ENCODE measurements at places on chromosomes 1 and 21. TPM values are rescaled to one million over a fixed set of nuclear protein-coding genes. Genes with fewer than 3 reads are reported as not detected.

Gene NBPF10
- 4.7 TPM for total RNA-seq

Gene C8B
- total RNA-seq: not detected

Gene AIRE
- total RNA-seq: 0.11 TPM

Gene BPNT1
- 24.3 TPM for total RNA-seq

Gene AVPR1B
- total RNA-seq: not detected

Gene PTGFR
- 28.7 TPM for total RNA-seq

Gene TTC24
- total RNA-seq: not detected

Gene RAB7B
- 11.5 TPM for total RNA-seq

Gene FCAMR
- total RNA-seq: not detected

Gene GLMN
- 31.0 TPM for total RNA-seq

Gene OR2L5
- not detected for total RNA-seq

Gene HLX
- total RNA-seq: 12.9 TPM

Gene LCE5A
- not detected for total RNA-seq

Gene RHD
- total RNA-seq: 0.69 TPM

Gene RCC2
- 36.9 TPM for total RNA-seq

Gene MRAP
- total RNA-seq: not detected

Gene SMCP
- not detected for total RNA-seq

Gene PTAFR
- 3.0 TPM for total RNA-seq

Gene LRRC52
- total RNA-seq: not detected

Gene TCP10L
- total RNA-seq: 0.53 TPM

Gene CLCA4
- 38.1 TPM for total RNA-seq

Gene CD84
- total RNA-seq: 5.3 TPM

Gene MYOM3
- 7.7 TPM for total RNA-seq

Gene TDRD5
- total RNA-seq: 1.1 TPM

Gene NPHS2
- not detected for total RNA-seq

Gene IL22RA1
- not detected for total RNA-seq

Gene LIN28A
- not detected for total RNA-seq

Gene TAS1R1
- not detected for total RNA-seq

Gene FASLG
- total RNA-seq: 0.26 TPM

Gene S100A2
- 26.2 TPM for total RNA-seq

Gene PODN
- total RNA-seq: 17.1 TPM

Gene TDRD10
- 1.4 TPM for total RNA-seq

Gene SERPINC1
- not detected for total RNA-seq

Gene FCRL4
- total RNA-seq: not detected

Gene TMOD4
- total RNA-seq: 2.3 TPM

Gene KLF17
- total RNA-seq: 0.95 TPM

Gene VAMP4
- total RNA-seq: 20.9 TPM

Gene CFHR2
- not detected for total RNA-seq

Gene L1TD1
- total RNA-seq: 0.95 TPM

Gene TTC39A
- total RNA-seq: 4.1 TPM

Gene MORC3
- 130 TPM for total RNA-seq

Gene CFAP107
- not detected for total RNA-seq

Gene KIFAP3
- 60.0 TPM for total RNA-seq

Gene KRTAP19-1
- total RNA-seq: not detected

Gene KCNA2
- total RNA-seq: 1.7 TPM

Gene LRRN2
- total RNA-seq: 0.90 TPM

Gene GIPC2
- total RNA-seq: 4.4 TPM

Gene CYP4Z1
- total RNA-seq: 0.53 TPM

Gene LAX1
- total RNA-seq: 0.42 TPM

Gene NTMT2
- 0.48 TPM for total RNA-seq

Gene MPZ
- total RNA-seq: 27.1 TPM

Gene SLAMF8
- total RNA-seq: 0.69 TPM

Gene MAP1LC3C
- 1.9 TPM for total RNA-seq

All from urinary bladder (tissue), 4 donors.